ENCODE measurements at places on chromosomes 5 and 9.

DNA sequence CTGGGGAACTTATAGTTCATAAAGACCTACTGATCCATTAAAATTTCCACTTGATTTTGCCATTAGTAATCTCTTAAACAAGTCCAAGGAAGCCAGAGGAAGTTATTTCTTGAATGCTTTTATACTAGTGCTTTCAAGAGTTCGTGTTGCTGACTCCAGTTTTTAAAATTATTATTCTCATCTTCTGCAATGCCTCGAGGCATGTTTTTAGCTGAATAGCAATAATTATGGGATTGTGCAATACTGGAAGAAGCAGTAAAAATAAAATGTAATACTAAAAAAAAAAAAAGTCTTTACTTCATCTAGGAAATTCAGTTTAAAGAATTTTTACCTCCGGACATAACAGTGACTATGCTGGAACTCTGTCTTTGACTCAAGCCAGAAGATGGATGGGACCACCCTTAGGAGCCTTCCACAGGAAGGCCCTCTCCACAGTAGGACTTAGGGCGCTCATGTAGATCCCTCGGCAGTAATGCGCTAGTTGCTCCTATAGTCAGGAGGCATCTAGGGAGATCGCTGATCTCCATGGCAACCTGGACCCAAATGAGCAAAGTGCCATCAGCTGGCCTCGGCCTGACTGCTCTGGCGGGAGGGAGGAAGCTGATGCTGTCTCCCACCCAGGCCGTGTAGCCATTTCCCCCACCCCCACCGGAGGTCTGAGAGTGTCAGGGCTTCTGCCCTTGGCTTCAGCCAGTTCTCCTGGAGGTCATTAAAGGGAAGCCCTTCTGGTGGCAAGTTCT, 56.7 kb downstream of the DAPK1 start:
- no peak for DNase-seq

DNA sequence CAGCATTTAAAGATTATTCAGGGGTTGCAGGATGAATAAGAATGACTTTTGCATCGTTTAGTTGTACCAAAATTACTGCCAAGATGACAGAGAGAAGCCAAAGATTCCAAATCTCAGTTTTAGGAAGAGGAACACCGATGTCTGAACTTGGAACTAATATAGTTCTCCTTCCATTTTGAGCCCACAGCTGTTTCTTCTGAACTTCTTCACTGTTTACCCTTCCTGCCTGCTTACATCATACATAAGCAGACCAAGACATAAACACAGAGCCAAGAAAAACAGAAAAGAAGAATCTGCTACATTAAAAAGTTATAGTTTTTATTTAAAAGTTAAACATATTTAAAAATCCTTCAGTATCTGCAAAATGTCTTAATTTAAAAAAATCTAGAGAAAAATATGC, 146.9 kb upstream of the RAPGEF1 start:
- peak; percentile 4 for DNase-seq

DNA sequence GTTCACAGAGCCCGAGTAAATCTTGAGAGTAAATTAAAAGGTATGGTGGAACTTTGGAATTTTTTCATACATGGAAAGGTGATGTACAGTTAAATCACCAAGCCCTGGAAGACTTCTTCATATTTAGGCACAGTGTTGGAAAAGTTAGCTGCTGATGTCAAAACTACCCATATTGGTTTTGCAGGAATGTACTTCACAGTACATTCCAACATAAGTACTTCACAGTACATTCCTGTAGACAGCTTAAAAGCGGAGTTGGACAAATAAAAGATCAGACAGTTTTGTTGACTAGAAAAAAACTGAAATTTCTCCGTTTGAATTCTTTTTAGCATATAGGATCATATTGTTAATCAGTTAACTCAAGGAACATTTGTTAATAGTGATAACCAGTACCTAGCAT, 1.8 kb downstream of the RANBP17 start:
- peak; percentile 67 for DNase-seq

GRCh38 chr5:144771802-144772201, 601.1 kb downstream of the KCTD16 start:
- DNase-seq, result no peak

DNA sequence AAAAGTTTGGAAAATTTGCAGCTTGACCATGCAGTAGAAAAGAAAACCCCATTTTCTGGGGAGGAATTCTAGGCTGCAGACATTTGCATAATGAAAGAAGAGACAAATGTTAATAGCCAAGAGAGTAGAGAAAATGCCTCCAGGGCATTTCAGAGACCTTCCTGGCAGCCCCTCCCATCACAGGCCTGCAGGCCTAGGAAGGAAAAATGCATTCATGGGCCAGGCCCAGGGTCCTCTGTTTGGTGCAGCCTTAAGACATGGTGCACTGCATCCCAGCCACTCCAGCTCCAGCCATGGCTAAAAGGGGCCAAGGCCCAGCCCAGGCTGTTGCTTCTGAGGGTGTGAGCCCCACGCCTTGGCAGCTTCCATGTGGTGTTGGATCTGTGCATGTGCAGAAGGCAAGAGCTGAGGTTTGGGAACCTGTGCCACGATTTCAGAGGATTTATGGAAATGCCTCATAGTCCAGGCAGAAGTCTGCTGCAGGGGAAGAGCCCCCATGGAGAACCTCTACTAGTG, 75.0 kb upstream of the OR13F1 start:
- no peak for DNase-seq

DNA sequence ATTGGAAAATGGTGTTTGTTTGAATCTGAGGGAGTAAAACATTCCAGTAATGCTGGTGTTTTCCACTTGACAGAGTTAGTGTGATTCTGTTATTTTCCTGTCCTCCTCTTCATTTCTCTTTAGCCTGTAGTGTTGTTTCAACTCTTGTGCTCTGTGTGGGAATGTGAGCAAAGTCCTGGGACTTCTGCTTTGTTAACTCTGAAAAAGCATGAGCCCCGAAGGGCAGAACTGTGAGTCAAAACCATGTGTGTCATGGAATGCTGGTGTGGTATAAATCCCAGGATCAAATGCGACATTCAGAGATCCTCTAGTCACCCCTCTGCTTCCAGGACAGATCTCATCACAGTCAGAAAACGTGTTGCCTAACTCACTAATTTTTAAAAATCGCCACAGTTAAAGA, 8.9 kb downstream of the F2R start:
- peak; percentile 35 for DNase-seq

DNA sequence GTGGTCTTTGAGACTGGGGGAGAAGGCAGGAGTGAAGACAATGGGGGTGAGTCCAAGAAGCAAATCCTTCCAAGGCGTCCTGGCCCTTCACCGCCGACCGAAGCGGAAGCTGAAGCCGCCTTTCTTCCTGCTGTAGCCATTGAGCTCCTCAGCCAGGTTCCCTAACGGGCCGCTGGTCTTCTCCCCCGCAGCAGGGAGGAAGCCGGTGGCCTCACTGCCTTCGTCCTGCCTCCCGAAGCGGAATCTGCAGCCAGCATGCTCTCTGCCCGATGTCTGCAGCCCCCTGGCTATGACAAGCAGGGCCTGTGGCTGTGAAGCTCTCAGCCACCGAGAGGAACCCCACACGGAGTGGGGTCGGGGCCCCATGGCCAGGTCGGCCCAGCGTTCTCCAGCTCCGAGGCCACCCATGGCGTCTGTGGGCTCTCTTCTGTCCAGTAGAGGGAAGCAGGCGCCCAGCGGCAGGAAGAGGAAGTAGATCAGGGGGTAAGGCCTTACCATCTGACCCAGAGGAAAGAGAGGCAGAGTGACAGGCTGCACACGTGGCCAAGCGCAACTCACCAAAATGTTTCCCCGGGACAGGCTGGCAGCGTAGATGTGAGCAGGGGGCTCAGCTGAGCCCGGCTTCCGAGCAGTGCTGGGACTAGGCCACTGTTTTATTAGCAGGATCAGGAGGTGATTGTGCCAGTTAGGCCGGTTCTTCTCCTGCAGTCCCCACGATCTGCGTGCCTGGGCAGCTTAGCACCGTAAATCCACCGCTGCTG, 3.1 kb downstream of the QRFP start:
- DNase-seq, result no peak

DNA sequence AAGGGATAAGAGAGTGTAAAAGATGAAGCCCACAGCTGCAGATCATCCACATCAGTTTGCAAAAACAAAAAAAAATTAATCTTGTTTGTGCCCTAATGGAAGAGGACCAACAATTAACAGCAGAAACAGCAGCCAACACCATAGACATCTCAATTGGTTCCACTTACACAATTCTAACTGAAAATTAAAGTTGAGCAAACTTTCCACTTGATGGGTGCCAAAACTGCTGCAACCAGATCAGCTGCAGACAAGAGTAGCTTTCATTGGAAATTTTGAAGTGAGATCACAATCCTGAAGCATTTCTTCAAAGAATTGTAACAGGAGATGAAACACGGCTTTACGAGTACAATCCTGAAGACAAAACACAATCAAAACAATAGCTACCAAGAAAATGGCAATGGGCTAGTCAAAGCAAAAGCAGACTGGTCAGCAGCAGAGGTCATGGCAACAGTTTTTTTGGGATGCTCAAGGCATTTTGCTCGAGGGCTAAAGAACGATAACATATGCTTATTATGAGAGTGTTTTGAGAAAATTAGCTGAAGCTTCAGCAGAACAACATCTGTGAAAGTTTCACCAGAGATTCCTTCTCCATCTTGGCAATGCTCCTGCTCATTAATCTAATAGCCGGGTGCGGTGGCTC, 4.1 kb upstream of the RBM27 start:
- DNase-seq, result no peak

DNA sequence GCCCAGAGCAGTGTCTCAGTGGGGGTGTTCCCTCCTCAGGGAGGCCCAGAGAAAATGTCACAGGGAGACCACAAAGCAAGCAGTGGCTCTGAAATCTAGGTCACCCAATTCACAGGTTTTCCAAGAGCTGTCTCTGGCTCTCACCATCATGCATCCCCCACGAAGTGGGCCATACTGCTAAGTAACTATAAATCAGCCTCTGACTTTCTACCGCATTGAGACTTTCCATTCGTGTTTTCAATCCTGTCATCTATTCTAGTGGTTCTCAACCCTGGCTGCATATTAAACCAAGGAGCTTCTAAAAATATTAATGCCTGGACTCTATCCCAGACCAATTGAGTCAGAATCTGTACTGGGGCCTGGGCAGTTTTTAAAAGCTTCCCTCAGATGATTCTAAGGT, 2.0 kb upstream of the C1QTNF3 start:
- no peak for DNase-seq

DNA sequence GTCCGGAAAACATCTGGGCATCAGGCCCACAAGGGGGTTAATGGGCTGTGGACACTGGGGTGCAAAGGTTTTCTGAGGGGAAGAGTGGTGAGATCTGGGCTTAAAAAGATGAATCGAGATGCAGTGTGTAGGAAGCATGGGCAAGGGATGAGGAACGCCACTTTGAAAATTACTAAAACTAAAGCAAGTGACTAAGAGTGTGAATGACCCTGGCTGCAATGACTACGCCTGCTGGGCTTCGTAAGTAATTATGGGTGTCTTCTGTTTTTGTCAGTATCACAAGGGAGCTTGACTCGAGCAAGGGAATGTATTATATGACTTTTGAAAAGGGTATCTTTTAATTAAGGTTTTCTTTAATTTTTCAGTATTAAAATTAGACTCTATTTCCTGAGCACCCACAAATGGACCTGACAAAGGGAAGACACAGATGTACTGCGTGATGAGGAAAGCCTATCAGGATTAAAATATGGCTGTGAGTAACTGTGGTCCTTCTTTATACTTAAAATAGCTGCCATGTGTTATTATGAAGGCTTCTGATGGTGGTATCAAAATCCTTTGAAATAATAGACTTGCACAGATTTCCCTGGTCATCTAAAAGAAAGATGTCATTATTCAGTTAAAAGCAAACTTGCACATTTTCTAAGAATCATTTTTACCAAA, 4.2 kb downstream of the CTXN3 start:
- DNase-seq, result no peak

DNA sequence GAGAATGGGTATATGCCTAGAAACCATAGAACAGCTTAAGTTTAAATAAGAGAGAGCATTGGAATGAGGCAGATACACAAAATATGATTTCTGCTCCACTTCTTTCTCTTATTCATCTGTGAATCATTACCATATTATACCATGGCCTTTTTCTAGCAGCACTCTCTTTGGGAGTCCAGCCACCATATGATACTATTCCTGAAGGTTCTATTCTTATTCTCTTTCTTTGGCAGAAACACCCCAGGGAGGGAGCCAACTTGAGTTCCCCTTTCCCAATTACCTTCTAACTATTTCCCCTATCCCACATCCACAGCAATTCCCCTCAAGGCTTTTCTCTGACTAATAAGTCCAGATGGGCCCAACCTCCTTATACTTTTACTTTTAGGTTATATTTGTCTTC, 55.9 kb downstream of the NDUFAF2 start:
- DNase-seq, result no peak

GRCh38 chr9:121369595-121370265, at the start of gene STOM:
TSS of gene STOM (minus strand) at chr9:121370250. CDS start at chr9:121370187, 63 bp downstream.
- DNase-seq, result no peak

- DNase-seq, result no peak
Measured at GRCh38 chr9:2059274-2059929, 44.3 kb downstream of the SMARCA2 start.

- DNase-seq, result no peak
Measured at GRCh38 chr5:60379907-60380306, 320.1 kb downstream of the DEPDC1B start.

DNA sequence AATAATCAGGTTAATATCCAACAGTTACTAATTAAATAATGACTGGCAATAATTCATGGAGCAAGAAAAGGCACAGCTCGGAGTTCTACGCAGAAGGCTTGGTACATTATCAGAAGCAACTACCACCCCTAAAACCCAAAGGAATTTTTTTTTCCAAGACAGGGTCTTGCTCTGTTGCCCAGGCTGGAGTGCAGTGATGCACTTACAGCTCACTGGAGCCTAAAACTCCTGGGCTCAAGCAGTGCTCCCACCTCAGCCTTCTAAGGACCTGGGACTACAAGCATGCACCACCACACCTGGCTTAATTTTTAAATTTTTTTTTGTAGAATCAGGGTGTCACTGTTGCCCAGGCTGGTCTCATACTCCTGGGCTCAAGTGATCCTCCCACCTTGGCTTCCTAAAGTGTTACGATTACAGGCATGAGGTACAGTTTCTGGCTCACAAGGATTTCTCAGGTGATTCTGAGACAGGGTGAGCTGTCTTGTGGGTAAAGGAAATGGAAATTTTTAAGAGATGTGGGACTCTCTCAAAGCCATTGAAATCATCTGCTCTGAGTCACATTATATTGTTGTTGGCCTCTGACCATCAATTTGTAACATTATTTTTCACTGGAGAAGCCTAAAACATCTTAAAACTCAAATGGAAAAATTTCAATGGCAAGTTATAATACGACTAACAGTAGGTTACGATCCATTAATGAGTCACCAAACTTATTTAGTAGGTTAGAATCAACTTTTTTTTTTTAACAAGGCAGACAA, 19.7 kb upstream of the HSDL2 start:
- DNase-seq, result no peak

GRCh38 chr9:11558043-11558442, 945.2 kb upstream of the PTPRD start:
- DNase-seq, result no peak

GRCh38 chr5:140372971-140373487, 13.0 kb downstream of the SLC4A9 start:
- DNase-seq, result no peak

- no peak for DNase-seq
Measured at GRCh38 chr5:145661737-145662485, 173.2 kb downstream of the PRELID2 start.

GRCh38 chr9:113957351-113957750, 81.2 kb downstream of the ZNF618 start:
- no peak for DNase-seq
